Activated B cell treated with CpG ODN at 0.5 μM for 24 hours (primary cell): ENCODE measurements at places on chromosomes 13 and 19. TPM values are rescaled to one million over a fixed set of nuclear protein-coding genes. Genes with fewer than 3 reads are reported as not detected.
A peak's percentile ranks its signal among the peaks of the same experiment; 100 is the strongest.

DNA sequence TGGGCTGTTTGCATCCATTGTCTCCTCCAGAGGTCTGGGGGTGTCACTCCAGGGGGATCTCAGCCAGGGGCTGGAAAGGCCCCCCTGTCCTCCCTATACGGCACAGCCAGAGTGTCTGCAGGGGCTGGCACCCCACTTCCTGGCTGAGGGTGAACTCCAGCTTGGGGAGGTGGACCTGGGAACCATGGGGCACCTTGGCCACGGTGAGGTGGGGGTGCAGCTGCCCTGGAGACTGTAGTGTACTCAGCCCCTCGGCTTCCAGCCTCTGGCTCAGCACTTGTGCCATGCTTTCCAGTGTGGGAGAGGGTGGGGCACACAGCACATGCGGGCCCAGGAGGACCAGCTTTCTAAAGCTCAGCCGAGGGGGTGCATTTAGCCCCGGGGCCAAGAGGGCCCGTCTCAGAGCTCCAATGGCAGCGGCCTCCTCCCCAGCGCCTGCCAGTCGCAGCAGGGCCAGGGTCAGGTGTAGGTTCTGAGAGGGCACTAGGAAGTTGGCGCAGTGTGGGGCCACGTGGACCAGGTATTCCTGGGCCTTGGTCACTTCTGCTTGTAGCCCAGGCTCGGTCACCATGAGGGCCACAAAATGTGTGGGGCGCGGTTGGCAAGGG is 1.4 kb downstream of the LENG9 start:
- no peaks in the 10 kb centered on the region for H3K27me3 ChIP-seq
- peaks cover 31% of the 10 kb centered on the region for H3K4me1 ChIP-seq
- DNase-seq, result no peak
- H3K27ac ChIP-seq, result peak overlapping the region; percentile 70
- H3K4me3 ChIP-seq, result peak overlapping the region; percentile 32
- peaks cover 54% of the 10 kb centered on the region for H3K36me3 ChIP-seq

TEKTIP1 gene
- total RNA-seq, result 7.1 and 8.1 TPM in 2 replicates

ZFP36 gene
- 167 and 206 TPM in 2 replicates for total RNA-seq

DNA sequence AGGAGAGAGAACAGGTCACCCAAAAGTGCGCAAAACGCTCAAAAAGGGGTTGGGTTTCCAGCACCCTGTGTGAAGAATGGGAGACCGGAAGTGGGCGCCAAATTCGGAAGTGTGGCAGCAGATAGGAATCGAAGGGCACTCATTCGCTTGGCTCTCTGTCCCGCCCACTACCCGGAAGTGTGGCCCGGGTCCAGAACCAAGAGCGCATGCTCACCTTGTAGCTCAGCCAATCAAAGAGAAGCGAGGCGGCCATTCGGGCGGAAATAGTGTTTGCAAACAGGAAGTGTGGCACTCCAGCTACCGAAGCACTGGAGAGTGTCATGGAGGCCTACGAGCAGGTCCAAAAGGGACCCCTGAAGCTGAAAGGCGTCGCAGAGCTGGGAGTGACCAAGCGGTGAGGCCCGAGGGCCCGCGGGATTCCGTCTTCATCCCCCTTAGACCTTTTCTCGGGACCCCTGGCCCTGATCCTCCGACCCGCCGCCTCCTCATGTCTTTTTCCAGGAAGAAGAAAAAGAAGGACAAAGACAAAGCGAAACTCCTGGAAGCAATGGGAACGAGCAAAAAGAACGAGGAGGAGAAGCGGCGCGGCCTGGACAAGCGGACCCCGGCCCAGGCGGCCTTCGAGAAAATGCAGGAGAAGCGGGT is at the start of gene FAM32A:
Gene FAM32A (plus strand): TSS at position 288 of the 645 bp plus-strand sequence. CDS start 33 bp downstream, at position 321.
- DNase-seq, result peak; percentile 94
- H3K27me3 ChIP-seq, result no peaks in the 10 kb centered on the region
- H3K27ac ChIP-seq, result peak within 1 kb of the TSS; percentile 93
- peak within 1 kb of the TSS; percentile 97 for H3K4me3 ChIP-seq
- peaks cover 35% of the 10 kb centered on the region for H3K36me3 ChIP-seq
